Activated CD8-positive, alpha-beta memory T cell treated with anti-CD3 and anti-CD28 coated beads for 4 hours (primary cell): ENCODE measurements at places on chromosomes 3 and 15.

DNA sequence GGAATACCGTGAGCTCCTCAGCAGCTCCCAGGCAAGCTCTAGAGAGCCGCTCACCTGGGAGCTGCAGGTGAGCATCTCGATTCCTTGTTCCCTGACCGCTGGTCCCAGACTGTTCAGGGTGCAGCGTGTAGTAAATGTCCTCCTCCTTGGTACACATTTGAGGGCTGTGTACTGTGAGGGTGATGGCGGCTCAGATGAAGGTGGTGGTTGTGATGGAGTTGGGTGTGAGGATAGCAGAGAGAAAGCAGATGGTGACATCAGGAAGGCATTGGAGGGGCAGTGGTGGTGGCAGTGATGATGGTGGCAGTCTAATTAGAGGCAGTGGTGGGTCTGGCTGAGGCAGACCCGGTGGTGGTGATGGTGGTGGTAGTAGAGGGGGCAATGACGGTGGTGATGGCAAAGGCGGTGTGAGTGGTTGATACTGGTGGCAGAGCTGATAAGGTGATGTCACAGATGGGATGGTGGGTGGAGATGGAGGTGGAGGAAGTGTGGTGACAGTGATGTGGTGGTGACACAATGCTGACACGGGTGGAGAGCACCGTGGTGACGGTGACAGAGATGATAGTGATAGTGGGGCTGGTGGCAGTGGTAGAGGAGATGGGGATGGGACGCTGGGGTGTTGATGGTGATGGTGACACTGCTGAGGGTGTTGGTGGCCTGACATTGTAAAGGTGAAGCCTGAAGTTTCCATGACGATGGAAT is at the start of gene DNAJB8:
Gene DNAJB8, minus strand, starts transcription at position 51 of the 702 bp plus-strand sequence. CDS start 3,645 bp downstream, outside the sequence.
- DNase-seq, result peak; percentile 44

- DNase-seq, result no peak
These were observed 363.9 kb upstream of the SUCLG2 start for GRCh38 chr3:68018275-68018674.

- no peak for DNase-seq
These were observed 189.5 kb downstream of the ADAMTSL3 start for GRCh38 chr15:83843471-83843871.

- no peak for DNase-seq
These were observed 121.8 kb upstream of the CADM2 start for GRCh38 chr3:84836961-84837360.

GRCh38 chr15:55742927-55743728 is at the start of gene PRTG:
PRTG (minus strand) TSS chr15:55743152; CDS start chr15:55742931, 221 bp downstream.
- no peak for DNase-seq

DNA sequence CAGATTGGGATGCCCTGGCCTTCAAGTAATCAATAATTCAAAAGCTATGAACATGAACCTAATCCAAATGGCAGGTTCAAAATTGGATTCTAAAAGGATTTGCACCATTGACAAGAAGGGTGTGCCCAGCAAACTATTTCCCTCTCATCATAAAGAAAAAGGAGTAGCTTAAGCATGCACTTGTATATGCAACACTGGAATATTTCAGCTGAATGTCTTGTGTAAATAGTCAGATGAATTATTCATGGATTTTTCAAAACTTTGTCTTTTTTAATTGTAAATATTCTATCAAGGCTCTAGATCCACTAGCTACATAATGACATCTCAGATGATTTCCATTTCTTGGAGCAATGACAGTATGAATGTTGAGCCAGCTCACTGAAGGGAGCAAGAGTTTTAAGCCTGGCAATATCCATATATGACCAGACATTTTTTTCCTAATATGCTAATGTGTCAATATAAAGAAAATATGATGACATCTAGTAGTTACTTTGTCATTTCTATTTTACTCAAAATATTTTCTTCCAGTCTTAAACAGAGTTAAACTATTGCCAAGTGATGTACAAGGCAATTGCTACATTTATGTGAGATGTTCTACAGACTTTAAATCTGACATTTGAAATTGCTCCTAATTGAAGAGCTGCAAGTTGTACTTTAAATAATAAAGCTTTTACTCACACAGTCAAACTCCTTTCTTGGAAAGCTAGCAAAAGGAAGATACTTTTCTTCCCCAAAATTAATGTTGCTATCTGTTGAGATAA is 230.5 kb upstream of the AGTR1 start:
- DNase-seq, result no peak

DNA sequence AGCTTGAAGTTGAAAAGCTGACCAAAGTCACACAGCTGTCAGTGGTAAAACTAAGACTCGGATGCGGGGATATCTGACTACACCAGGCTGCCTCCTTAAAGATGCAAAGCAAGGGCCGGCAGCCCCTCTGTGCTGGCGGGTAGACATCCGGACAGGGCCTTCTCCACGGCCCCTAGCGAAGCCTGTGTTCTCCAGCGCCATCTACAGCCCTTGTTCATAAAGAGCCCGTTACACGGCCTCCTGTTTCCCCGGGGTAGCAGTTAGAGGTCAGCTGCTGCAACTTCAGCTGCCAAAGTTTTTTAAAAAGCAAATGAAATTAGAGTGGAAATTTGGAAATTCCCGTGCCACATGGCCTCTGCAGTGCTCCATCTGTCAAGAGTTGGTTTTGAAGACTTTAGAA is 383.0 kb downstream of the TBL1XR1 start:
- no peak for DNase-seq

DNA sequence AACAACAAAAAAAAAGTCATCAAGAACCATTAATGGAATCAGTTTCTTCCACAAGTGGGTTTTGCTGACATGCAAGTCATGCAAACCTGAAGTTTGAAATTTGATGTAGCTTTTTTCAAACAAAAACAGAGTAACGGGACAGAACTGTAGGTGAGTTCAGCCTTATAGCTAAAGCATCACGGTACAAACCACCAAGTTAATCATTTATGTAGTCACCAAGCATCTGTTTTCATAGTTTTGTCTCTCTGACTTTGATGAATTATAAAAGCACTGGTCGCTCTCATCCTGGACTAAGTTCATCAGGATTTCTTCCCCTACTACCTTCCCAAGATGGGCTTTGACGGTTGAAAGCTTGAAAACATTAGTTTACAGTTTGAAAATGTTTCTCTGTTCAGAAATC is 117.0 kb upstream of the SAMMSON start:
- DNase-seq, result no peak

DNA sequence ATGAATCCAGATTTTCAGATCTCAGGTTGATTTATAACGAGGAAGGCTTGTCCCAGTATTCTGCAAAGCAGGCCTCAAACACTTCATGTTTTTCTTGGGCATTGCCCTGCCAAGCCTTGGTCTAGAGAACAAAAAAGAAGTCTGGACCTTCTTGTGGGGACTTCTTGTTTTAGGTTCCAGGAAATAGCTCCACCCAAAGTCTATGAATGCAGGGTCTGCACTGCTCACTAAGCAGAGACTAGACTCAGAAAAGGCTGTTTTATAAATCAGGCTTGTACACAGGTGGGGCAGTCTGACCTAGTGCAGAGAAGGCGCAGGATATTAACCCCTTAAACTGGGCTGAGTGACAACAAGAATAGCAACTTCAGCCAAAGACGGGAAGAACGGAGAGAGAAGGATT is 44.3 kb downstream of the GLB1 start:
- DNase-seq, result no peak

DNA sequence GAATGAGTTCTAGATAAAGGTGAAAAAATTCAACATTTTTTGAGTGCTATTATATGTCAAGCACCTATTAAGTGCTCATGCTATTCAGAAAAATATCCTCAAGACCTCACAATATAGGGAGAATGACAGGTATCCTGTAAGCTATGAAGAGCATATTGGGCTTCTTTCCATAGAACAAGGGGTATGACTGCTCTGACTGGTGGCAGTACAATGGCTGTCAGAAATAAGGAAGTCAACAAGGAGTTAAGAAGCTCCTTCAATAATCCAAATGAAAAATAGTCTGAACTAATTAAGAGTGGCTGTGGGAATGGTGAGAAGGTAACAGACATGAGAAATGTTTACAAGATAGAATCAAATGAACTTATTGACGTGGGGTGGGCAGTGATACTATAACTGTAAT is 24.7 kb downstream of the NPTN start:
- DNase-seq, result no peak

DNA sequence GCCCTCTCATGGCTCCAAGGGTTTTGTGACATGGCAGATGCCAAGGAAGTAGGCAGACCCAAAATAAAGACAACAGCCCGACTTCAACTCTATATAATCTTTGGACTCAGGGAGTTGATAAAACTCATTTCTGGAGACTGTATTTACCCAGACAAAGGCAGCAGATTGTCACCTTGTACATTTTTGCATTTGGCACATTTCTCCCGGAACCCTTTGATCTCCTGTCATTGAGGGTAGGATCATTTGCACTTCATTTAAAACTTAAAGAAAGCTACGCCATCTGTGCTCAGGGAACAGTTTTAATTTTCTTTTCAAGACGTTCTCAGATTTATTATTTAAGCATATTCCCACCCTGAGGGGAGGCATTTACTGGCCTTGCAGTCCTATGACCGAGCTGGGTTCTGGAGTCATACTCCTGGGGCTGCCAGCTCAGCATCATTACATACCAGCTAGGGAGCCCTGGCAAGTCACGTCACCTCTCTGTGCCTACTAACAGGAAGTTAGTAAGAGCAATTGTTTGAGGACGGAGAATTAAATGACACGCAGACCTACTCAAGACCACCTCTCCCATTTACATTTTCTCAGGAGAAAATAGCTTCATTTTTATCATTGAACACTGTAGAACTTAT is 5.9 kb downstream of the CDCP1 start:
- no peak for DNase-seq
